Fibroblast of lung (primary cell): ENCODE measurements at places on chromosomes 3 and 15. TPM values are rescaled to one million over a fixed set of nuclear protein-coding genes. Genes with fewer than 3 reads are reported as not detected.

MEGF11 gene
- under 0.01 TPM in 1 of 2 replicates, not detected in the other for total RNA-seq

KLHL40 gene
- total RNA-seq = not detected in 2 replicates

GHRL gene
- total RNA-seq = not detected in 2 replicates

RTP3 gene
- not detected in 2 replicates for total RNA-seq

ADAMTSL3 gene
- total RNA-seq = 0.17 and 0.26 TPM in 2 replicates

ECE2 gene
- total RNA-seq = not detected in 2 replicates

RNU5B-1 gene
- not detected in 2 replicates for total RNA-seq

MON1A gene
- total RNA-seq = 11.8 and 12.2 TPM in 2 replicates

FGF7 gene
- 488 and 527 TPM in 2 replicates for total RNA-seq

FRMD4B gene
- 0.51 and 1.2 TPM in 2 replicates for total RNA-seq

IQCF5 gene
- total RNA-seq = not detected in 2 replicates

CNTN3 gene
- total RNA-seq = 3.9 and 8.3 TPM in 2 replicates

NGLY1 gene
- 32.1 and 34.0 TPM in 2 replicates for total RNA-seq

FBXO45 gene
- total RNA-seq = 6.9 and 8.2 TPM in 2 replicates
